Effector CD4-positive, alpha-beta T cell (primary cell): ENCODE measurements at places on chromosomes 12 and 14.

GRCh38 chr12:132204063-132204792, 60.0 kb downstream of the NOC4L start:
- no peak for DNase-seq

GRCh38 chr14:57519043-57519442, 25.4 kb upstream of the CCDC198 start:
- no peak for DNase-seq

DNA sequence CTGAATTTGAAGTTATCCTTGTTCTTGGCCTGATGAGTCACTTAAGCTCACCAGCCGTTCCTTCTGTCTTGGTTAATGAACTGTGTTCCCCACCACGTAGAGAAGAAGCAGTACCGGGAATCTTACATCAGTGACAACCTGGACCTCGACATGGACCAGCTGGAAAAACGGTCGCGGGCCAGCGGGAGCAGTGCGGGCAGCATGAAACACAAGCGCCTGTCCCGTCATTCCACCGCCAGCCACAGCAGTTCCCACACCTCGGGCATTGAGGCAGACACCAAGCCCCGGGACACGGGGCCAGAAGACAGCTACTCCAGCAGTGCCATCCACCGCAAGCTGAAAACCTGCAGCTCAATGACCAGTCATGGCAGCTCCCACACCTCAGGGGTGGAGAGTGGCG, 68.2 kb downstream of the FRMD6 start:
- no peak for DNase-seq

DNA sequence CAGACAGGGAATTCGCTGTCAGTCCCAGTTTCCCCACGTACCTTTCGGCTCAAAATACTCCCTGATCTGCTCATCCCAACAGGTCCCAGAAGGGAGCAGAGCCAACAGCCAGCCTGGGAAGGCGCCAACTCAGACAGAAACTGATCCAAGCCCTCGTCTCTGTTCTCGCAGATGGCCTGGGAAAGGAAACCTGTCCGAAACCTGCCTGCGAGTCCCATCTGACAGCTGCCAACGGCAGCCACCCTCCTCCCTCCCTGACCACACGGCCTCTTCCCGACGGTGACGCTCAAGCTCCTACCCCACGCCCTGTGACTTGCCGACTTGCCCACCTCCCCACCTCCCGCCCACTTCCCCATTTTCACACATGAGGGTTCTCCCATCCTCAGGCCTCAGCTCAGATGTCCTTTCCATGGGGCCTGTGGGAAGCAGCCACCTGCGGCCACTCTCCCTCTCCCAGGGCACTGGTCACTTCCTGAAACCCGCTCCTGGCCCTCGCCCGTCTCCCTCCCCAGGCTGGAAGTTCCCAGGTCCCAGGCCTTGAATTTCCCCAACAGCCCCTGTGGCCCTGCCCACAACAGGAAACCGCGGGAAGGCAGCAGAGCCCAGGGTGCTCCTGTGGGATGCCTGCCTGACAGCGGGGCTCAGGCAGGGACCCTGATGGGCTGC, 60.9 kb upstream of the FBRSL1 start:
- no peak for DNase-seq

GRCh38 chr14:24351517-24351916, 11.7 kb upstream of the RIPK3 start:
- DNase-seq, result no peak

- no peak for DNase-seq
Observed at GRCh38 chr12:121490401-121491281, 90.2 kb downstream of the KDM2B start.

- no peak for DNase-seq
Observed at GRCh38 chr12:124525455-124525854, 42.0 kb downstream of the NCOR2 start.

DNA sequence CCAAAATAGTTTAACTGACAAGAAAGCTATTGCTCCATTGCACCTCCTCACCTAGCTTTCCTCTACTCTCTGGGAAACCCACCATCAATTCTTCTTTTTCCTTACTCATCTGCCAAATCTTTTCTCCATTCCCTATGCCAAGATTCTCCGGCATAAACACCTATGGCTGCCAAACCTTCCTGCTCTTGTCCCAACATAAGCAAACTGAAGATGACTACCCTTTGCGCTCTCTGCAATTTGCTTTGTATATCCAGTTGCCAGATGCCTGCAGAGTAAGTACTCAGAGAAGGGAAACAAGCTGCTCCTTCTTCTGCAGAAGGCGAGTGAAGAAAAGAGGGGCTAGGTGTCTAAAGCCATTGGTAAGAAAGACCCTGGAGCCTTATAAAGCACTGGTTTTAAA, 11.5 kb downstream of the PTGER2 start:
- DNase-seq, result no peak
